ENCODE measurements at places on chromosomes 12 and 14. TPM values are rescaled to one million over a fixed set of nuclear protein-coding genes. Genes with fewer than 3 reads are reported as not detected.
A peak's percentile ranks its signal among the peaks of the same experiment; 100 is the strongest.

The COQ6 gene
- 24.0 TPM for total RNA-seq

The HRK gene
- total RNA-seq = not detected

The MMP17 gene
- 2.9 TPM for total RNA-seq

The TGM1 gene
- total RNA-seq = 2.1 TPM

The KCNA5 gene
- not detected for total RNA-seq

- DNase-seq = peak; percentile 25
Measured at GRCh38 chr14:92472860-92473259, 40.7 kb upstream of the RIN3 start.

GRCh38 chr12:129196927-129197326 is 343.6 kb downstream of the GLT1D1 start:
- no peak for DNase-seq

GRCh38 chr12:66232263-66232662 is 43.2 kb downstream of the IRAK3 start:
- no peak for DNase-seq

- no peak for DNase-seq
Measured at GRCh38 chr12:54452628-54453027, 20.8 kb downstream of the GTSF1 start.

DNA sequence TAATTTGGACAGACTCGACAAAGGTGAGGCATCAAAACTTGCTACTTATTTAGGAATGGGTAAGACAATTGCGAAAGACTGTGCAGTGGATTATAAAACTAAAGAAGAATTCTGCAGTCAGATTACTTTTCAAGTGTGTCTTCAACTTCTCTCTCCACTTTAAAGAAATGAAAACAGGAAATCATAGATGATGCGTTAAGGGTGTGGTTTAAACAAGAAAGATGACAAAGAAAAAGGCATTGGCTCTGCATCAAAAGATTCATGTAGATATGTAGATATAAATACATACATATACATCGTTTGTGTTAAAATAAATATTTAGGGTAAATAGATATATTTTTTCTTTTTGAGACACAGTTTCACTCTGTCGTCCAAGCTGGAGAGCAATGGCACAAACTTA is 74.6 kb upstream of the PARP11 start:
- no peak for DNase-seq

GRCh38 chr12:30763053-30763452 is 8.3 kb upstream of the CAPRIN2 start:
- no peak for DNase-seq

- peak; percentile 27 for DNase-seq
Measured at GRCh38 chr14:98955036-98955740, 316.8 kb downstream of the BCL11B start.

GRCh38 chr12:27672643-27673042 is 23.6 kb upstream of the REP15 start:
- DNase-seq = no peak

DNA sequence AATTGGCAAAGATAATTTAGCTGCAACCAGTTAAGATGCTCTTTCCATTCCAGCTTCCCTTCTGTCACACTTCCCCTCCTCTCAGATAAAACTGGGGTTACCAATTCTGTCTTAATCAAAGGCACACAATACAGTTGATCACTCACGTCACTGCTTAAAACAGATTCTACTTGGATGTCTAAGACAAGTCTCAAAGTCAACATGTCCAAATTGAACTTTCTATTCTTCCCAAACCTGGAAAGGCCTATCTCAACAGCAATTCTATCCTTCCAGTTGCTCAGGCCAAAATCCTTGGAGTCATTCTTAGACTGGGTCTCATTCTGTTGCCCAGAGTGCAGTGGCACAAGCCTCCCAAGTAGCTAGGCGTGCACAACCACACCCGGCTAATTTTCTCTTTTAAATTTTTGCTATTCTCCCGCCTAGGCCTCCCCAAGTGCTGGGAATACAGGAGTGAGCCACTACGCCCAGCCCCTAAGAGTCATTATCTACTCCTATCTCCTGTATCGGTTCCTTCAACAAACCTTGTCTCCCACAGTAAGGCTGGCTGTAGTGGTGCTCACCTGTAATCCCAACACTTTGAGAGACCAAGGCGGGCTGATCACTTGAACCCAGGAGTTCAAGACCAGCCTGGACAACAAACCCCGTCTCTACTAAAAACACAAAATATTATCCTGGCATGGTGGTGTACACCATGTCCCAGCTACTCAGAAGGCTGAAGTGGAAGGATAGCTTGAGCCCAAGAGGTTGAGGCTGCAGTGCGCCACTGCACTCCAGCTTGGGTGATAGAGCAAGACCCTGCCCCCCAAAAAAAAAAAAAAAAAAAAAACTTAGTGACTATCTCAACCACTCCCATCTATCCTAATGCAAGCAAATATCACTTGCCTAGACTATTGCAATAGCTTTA is 4.7 kb downstream of the RPS29 start:
- peak; percentile 48 for DNase-seq

GRCh38 chr12:133264173-133264572 is 28.5 kb upstream of the ANHX start:
- DNase-seq = no peak

- DNase-seq = no peak
Measured at GRCh38 chr12:68206446-68206845, 19.2 kb downstream of the IL26 start.

GRCh38 chr12:9794484-9795093 is 32.7 kb upstream of the KLRF1 start:
- DNase-seq = no peak

- DNase-seq = no peak
Measured at GRCh38 chr12:69332815-69333358, 15.3 kb upstream of the LYZ start.

DNA sequence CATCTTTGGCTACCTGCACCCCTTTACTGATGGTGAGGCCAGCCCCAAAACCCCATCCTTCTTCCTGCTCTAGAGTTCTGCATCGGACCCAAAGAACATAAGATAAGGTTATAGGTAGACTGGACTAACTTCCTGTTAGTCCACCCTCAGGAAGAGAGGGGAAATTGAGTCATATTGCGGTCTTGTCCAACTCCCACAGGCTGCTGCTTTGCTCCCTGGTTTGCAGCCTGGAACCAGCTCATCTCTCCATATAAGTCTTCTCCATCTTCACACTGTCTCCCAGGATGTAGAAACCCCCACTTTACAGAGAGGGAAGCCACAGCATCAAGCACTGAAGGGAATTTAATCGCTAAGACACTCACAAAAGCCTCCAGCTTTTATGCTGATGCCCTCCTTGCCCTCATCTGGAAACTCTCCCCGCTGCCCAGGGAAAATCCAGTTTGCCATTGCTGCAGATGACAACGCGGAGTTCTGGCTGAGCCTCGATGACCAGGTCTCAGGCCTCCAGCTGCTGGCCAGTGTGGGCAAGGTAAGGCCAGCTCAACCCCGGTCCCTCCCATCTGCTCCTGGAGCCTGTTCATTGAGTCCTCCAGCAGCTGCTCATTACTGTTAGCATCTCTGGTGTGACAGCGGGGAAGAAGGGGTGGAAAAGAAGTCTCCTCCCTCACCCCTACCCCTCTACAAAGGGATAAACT is 85.3 kb downstream of the B4GALNT3 start:
- DNase-seq = no peak

GRCh38 chr14:73997944-73998447 is 21.1 kb downstream of the ENTPD5 start:
- DNase-seq = no peak

- no peak for DNase-seq
Measured at GRCh38 chr12:130849561-130850417, 10.7 kb upstream of the STX2 start.

DNA sequence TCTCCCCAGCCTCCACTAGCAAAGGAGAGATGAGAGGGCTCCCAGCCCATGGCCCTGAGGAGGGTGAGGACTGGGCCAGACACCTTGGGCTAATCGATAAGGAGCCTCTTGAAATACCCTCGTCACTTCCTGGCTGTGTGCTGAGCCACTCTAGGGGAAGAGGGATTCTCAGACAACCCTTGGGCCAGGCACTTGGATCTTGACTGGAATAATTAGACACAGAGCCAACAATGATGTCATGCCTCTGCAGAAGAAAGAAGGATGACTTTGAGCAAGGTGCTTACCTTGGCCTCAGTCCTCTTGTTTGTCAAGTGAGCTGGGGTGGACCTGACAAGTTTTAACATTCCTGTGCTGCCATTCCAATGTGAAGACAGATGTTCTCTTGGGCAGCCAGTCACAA is 83.1 kb downstream of the LRRC74A start:
- no peak for DNase-seq

Measured in osteocyte (in vitro differentiated cells).